CD4-positive, alpha-beta T cell (primary cell): ENCODE measurements at places on chromosomes 7 and 10. TPM values are rescaled to one million over a fixed set of nuclear protein-coding genes. Genes with fewer than 3 reads are reported as not detected.

SLC16A12 gene
- total RNA-seq: not detected

STK31 gene
- 0.20 TPM for total RNA-seq

GATAD1 gene
- total RNA-seq: 13.5 TPM

NUP42 gene
- total RNA-seq: 19.4 TPM

GLI3 gene
- total RNA-seq: 0.36 TPM

CPA5 gene
- total RNA-seq: not detected
